ENCODE measurements at places on chromosomes 7 and 10.

DNA sequence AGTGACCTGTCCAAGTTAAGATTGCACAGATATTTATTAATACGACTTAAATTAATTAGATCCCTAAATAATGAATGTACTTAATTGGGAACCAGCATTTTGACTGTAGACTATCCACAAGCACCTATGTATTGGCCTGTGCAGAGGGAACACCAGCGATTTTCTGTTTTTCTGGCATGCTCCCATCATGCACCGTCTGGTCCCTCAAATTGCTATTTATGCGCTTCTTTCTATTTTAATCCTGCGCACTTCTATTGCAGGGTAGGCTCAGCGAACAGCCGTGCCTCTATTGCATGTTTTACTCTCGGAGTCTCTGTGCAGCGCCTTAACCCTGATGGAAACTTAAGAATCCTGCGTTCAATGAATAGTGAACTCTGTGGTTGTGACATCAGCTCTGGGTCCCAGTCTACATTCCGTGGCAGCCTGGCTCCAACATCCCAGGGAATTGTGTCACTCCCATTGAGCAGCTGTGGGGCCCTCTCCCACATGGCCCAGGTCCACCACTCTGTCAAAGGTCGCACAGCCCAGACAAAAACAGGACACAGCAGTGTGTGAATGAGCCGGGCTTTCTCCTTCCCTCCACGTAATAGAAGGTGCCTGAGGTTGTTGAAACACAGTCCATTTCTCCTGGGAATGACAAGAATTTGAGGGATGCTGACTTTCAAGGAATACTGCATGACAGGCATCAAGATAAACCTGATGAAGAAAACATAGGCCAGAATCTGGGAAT, 239.7 kb upstream of the KLF6 start:
- no peaks in the 10 kb centered on the region for H3K4me1 ChIP-seq
- no peak overlapping the region for H3K27ac ChIP-seq
- no peak overlapping the region for H3K4me3 ChIP-seq
- H3K27me3 ChIP-seq = peaks cover 7% of the 10 kb centered on the region

DNA sequence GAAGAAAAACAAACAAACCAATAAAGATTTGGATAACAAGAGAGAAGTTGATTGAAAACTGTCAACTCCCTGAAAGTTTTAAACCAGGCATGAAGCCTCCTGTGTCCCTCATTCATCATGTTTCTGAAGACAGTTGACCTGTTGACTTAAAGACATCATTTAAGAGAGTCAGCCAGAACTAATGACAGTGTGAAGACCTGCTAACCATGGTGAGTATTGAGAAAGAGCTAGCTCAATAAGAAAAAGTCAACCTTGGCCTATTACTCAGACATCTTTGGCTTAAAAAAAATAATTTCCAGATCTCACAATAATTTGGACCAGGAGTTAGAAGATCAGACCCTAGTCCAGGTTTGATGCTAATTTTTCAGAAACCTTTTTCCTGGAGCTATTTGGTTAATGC, 45.3 kb upstream of the ANKRD1 start:
- DNase-seq = no peak
- H3K27ac ChIP-seq = no peak overlapping the region
- H3K4me3 ChIP-seq = no peak overlapping the region
- no peaks in the 10 kb centered on the region for H3K36me3 ChIP-seq
- peaks cover 5% of the 10 kb centered on the region for H3K27me3 ChIP-seq

GRCh38 chr7:112014347-112014746, 191.9 kb downstream of the DOCK4 start:
- no peak overlapping the region for H3K4me3 ChIP-seq
- no peak for DNase-seq
- no peaks in the 10 kb centered on the region for H3K27me3 ChIP-seq
- no peaks in the 10 kb centered on the region for H3K4me1 ChIP-seq

DNA sequence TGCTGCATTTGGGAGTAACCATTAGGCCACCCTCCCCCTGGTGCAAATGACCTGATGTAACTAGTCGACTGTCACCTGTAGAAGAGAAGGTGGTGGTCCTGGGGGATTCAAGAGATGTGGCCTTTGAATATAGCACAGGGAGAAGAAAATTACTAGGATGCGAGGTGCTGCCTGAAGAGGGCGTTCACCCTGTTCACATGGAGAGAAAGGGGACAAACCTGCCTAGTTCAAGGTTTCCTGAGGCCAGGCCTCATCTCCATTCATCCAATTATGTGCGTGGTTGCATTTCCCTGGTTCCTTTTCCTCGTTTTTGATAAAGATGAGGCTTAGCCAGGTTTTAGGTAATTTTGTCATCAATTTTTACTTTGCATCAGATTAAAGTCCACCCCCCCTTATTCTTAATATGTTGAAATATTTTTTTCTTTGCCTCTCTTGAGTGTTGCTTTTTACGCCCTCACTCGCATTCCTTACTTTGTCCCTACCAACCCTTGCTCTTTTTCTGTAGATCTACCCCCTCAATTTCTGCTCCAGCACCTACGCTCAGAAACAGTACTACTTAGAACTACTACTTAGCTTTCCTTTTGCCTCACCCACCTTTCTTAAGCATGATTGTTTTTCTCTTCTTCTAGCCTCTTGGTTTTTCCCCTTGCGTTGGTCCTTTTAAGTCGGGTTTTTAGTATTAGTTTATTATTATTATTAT, 13.7 kb downstream of the CLCN1 start:
- H3K27ac ChIP-seq = no peak overlapping the region
- no peaks in the 10 kb centered on the region for H3K27me3 ChIP-seq
- DNase-seq = no peak
- no peaks in the 10 kb centered on the region for H3K36me3 ChIP-seq
- no peak overlapping the region for H3K4me3 ChIP-seq
- H3K4me1 ChIP-seq = peaks cover 13% of the 10 kb centered on the region

- H3K36me3 ChIP-seq = no peaks in the 10 kb centered on the region
- no peak overlapping the region for H3K4me3 ChIP-seq
- no peak for DNase-seq
- peaks cover 6% of the 10 kb centered on the region for H3K27me3 ChIP-seq
- no peaks in the 10 kb centered on the region for H3K4me1 ChIP-seq
Measured at GRCh38 chr7:142451296-142451695, 193.4 kb upstream of the PRSS58 start.

Measured in immature natural killer cell (primary cell).